ENCODE measurements at places on chromosomes 6 and 20.

DNA sequence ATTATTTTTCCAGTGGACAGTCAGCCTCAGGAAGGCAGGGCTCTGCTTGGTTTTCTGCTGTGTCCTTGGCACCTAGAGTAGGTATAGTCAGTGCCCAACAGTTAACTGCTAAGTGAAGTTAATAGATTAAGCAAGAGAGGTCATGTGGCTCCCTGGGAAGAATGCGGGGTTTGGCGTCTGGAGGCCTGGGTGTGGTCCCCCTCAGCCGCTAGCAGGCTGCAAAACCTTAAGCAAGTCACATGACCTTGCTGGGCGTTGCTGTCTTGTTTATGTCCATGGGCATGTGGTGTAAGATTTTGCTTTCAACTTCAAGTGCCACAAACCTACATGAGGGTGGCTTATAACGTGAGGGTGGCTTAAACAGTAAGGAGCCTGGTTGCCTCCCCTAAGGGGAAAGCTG, 75.5 kb upstream of the SCP2D1 start:
- no peak for DNase-seq

DNA sequence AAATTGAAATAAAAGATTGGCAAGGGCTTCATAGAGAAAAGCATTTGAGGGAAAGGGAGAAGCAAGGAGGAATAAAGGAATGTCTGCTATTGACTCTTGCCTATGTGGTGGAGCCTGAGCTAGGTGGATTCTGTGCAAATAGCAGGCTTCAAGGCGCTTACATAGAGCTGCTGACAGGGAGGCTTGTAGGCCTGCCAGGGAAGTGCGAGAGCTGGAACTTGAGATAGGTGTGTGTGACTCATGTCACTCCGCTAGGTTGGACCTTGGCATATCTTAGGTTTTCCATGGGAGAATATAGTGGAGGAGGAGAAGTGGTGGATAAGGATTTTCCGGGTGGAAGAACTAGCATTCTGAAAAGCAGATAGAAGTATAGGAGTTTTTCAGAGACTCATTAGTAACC, 14.0 kb downstream of the SNRNP48 start:
- no peak for DNase-seq

GRCh38 chr6:169989594-169989993, 238.2 kb downstream of the ERMARD start:
- no peak for DNase-seq

- DNase-seq, result no peak
These were observed 16.4 kb upstream of the XRN2 start for GRCh38 chr20:21286775-21287174.

- DNase-seq, result no peak
These were observed 37.1 kb downstream of the MAP1LC3A start for GRCh38 chr20:34595377-34596184.

GRCh38 chr6:34979994-34980393, 90.9 kb downstream of the ANKS1A start:
- no peak for DNase-seq

DNA sequence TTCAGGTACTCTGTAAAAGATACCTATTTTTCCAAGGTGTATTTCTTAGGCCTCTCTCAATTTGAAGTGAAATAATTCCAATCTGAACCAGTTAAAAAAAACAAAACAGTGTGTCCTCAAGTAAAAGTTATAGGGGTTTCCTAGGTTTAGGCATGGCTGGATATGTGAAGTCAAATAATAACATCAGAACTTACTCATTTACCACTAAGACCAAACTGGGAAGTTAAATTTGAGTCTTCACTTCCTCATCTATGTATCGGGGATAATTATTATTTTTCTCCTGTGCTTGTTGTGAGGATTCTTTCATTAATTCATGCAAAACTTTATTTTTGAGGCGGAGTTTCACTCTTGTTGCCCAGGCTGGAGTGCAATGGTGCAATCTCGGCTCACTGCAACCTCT, 86.2 kb upstream of the PTPRK start:
- DNase-seq, result no peak

- no peak for DNase-seq
These were observed 39.6 kb downstream of the FAM217A start for GRCh38 chr6:4039348-4039747.

- no peak for DNase-seq
These were observed 28.8 kb downstream of the EFCAB8 start for GRCh38 chr20:32887492-32887891.

GRCh38 chr6:8181951-8182845, 79.8 kb upstream of the EEF1E1 start:
- no peak for DNase-seq

DNA sequence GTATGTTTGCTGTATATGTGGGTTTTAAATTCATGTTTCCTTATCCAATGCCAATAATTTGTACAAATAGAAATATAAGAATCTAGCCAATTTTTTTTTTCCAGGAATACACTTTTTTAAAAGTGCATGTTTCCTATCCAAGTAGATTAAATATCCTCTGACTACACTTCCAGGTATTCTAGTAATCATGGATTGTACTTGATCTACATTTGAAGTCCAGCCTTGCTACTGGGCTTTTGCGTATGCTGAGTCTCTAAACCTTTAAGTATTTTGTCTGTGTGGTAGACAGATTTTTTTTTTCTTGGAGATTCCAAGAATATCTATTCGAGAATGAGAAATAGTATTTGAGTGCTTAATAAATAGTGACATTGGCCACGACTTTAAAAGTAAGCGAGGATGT, 188.3 kb downstream of the SASH1 start:
- no peak for DNase-seq

GRCh38 chr6:39268171-39268570, 38.9 kb upstream of the KCNK5 start:
- no peak for DNase-seq

DNA sequence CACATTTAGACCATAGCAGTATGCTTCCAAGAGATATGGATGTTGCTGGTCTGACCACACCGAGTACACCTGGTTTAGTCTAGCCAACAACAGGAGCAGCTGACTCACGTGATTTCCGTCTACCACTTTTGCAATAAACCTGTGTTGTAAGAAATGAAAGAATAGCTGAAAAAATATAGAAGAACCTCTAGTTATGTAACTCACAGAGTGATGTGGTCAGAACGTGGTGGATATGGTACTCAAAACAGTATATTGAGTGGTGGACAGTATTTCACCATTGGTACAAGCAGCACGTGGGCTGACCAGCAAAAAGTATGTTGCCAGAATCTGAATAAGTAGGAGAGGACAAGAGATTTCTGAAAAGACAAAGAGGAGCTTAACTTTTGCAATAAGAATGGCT, 226.9 kb downstream of the TBC1D7 start:
- no peak for DNase-seq

DNA sequence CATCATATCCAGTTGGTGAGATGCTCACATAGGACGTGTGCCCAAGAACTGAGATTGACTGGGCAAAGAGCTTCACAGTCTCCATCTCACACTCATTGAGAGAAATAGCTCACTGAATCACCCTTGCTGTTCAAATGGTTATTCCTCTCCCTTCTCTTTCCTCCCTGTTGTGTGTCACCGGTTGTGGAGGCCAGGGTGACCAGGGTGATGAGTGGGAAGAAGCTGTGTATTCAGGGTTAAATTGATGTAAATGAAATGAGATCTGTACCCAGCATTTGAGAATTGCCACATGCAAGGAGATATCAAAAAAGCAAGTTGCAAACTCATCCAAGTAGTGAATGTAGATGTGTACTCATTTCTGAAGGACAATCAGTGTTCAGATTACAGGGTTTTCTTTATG, 36.6 kb upstream of the VAPB start:
- DNase-seq, result no peak

GRCh38 chr20:62765432-62766070, 30.7 kb upstream of the MRGBP start:
- DNase-seq, result no peak

DNA sequence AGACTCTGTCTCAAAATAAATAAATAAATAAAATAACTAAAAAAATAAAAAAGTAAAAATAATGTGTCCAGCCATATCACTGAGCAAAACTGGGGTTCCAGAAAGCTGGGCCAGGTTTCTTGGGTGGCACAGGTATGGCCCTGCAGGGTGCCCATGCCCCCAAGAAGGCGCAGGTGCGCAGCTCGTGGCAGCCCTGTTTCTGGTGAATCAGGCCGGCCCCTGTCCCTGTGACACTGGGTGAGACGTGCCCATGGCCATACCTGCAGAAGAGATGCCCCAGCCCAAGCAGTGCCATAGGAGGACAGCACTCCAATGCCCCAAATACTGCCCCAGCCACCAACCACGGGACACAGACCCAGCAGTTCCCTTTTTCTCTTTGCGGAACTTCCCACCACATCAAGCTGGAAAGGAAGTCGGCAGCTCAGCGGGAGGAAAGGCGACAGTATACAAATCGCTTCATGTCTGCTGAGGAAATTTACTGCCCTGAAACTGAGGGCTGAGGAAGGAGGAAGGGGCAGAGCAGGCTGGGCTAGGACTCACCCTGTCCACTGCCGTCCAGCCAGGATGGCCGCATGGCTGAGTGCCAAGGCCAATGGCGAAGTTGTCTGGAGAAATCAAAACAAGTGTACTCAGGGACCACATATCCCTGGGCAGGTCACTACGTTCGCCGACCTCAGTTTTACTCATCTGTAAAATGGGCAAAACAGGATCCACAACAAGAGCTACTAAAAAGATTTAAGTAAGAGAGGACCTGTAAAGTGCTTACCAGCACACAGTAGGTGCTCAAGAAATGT, 55.4 kb downstream of the PREX1 start:
- DNase-seq, result no peak

GRCh38 chr20:41330343-41330720, 10.3 kb upstream of the LPIN3 start:
- no peak for DNase-seq

DNA sequence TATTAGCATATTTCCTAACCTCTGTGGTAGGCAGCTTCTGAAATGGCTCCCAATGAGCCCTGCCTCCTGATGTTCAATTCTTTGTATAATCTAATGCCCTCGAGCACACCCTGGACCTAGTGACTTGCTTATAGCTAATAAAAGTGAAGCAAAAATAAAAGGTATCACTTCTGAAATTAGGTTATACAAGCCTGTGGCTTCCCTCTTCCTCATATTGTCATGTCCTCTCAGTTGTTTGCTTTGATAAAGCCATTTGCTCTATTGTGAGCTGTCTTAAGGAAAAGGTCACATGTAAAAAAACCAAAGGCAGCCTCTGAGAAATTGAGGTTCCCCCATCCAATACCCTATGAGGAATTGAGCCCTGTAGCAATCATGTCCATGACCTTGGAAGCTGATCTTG, 442.1 kb upstream of the ADGRB3 start:
- DNase-seq, result no peak

GRCh38 chr6:36607683-36608386, 13.7 kb downstream of the SRSF3 start:
- DNase-seq, result no peak

- no peak for DNase-seq
These were observed 311.9 kb upstream of the EPHA7 start for GRCh38 chr6:93731306-93731705.

DNA sequence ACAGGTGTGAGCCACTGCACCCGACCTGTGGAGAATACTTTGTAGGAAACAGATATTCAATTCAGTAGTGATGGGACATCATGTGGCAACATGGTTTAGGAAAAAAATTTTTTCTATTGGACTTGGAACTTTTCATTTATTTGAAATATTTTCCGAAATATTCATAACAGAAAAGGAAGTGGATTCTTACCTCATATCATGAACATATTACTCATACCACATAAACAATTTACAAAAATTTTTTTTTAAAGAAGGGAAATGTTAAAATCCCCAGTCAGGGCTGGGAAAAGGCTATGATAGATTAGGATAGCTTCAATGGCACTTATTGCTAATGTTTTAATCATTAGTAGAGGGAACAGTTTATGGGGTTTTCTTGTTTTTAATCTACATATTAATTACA, 6.8 kb upstream of the ALDH8A1 start:
- DNase-seq, result no peak

DNA sequence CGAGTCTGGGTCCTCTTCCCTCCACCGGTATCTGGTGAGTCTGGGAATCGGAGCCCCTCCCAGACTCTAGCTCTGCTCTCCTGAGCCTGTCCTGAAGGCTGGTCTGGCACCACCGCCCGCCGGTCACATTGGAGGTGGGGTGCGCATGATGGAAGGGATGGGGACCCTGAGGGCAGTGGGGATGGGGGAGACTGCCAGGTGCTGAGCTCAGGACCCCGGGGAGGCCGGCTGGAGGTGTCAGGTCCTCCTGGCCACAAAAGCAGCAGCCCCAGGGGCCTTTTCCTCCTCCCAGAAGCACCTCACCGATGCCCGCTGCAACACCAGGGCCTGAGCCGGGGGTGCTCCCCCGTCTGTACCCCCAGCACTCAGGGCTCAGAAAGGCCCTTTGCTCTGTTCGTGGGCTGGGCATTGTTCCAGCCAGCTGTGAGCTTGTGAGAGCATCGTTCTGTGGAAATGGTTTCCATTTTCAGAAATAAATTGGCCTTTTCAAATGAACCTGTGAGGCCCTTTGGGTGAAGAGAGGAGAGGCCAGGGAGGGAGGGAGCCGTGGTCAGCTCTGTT, 2.5 kb upstream of the NPBWR2 start:
- DNase-seq, result no peak

DNA sequence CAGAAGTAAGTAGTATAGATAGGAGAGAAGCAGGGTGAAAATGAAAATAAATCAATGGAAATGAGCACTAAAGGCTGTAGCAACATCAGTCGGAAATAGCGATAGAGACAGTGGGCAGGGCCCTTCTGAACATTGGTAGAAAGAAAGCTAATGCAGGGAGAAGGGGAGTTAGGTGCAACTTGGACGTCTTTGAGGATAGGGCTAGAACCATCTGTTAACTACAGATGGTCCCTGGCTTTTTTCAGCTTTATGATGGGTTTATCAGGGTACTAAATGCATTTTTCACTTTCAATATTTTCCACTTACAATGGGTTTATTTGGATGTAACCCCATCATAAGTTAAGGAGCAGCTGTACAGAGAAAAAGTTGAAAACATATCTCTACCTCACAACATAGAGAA, 72.8 kb upstream of the CNR1 start:
- DNase-seq, result no peak

- DNase-seq, result peak; percentile 59
These were observed 98.4 kb downstream of the MRPL14 start for GRCh38 chr6:44028789-44029310.

DNA sequence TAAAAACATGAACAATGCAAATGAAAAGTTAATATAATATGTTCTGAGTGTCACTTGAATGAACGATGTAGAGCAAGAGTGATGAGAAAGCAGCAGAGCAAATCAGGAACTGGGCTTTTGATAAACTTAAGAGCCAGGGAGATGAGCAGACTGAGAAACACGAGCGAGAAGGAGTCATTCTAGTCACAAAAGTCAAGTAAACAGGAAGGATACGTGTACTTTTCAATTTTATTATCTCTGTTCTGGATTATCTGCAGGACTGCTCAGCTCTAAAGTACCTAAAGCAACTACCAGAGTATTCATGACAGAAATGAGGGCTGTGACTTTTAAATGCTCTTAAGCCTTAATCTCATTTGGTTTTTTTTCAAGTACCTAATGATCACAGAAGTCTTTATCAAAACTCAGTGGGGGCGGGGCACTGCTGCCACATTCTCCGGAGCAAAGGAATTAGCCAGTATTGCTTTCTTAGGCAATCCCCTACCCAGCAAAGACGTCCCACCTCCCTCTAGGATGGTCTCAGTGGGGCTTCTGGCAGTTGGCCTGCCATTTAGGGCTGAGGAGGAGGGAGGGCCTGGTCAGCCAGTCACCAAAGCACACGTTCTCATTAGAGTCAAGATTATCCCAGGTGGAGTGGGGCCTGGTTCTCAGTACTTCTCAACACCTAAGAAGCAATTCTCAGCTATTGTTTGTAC, 8.6 kb downstream of the MAN1A1 start:
- no peak for DNase-seq

GRCh38 chr6:128759901-128760300, 123.0 kb upstream of the LAMA2 start:
- DNase-seq, result no peak
